ENCODE measurements at places on chromosomes 4 and X. TPM values are rescaled to one million over a fixed set of nuclear protein-coding genes. Genes with fewer than 3 reads are reported as not detected.

DNA sequence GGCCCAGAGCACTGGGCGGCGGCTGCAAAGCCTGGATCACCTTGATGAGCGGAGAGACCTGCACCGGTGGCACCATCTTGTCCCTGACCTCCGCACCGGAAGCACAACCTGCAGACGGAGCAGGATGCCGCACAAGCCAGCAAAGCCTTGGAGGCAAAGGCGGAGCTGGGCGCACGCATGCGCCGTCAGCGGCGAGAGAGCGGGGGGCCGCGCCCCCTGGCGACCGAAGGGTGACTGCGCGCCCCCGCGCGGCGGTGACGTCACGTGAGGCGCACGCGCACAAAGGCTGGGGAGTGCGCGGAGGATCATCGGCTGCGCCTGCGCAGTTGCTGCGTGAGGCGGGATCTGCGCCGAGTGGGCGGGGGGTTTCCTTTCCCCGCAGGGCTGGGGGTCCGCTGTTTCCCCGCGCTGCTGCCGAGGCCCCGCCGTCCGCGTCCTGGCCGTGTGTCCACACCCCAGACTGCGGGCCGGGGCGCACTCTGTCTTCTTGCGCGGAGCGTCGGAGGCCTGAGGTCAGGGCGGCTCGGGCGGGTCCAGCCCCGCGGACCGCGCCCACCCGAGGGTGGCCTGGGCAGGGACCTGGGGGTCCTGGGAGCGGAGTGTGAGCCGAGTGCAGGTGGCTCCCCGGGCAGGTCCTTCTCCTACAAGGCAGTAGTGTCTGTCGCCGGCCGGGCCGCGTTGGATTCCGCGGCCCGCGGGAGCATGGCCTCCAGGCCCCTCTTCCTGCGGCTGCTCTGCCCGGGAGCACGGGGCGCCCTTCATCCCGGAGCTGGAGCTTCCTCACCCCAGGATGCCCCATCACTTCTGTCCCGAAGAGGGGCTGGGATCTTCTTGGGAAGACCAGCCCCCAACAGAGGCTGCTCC is at the start of the genes ATP5ME and MYL5:
Gene ATP5ME (minus strand): TSS at position 105 of the 864 bp plus-strand sequence. CDS start 29 bp downstream, at position 76.
Gene MYL5 (plus strand): TSS at position 371 of the 864 bp plus-strand sequence. CDS start 3,485 bp downstream, outside the sequence.
- DNase-seq: peak; percentile 97

GRCh38 chrX:47166126-47166525 is 21.1 kb downstream of the RBM10 start:
- DNase-seq: no peak

Gene NKX6-1
- total RNA-seq: 0.05 TPM

Gene ENAM
- total RNA-seq: 0.50 TPM

Gene NALF2
- 0.08 TPM for total RNA-seq

DNA sequence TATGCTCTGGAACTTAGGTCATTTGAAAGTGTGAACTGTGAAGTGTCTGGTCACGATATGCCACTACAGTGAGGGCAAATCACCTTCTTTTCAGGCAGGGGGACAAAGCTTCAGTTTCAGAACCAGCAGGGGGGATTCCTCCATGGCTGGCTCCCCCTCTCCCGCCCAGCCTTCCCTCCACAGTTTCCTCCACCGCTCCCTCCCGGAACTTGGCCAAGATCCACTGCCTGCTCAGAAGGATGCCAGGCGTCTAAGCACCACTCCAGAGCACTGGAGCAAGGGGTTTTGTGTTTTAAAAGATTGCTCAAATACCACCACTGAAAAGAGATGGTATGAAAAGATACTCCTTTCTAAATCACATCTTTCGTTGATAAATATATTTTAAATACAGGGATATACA is 126.9 kb downstream of the ELOVL6 start:
- DNase-seq: no peak

Gene HHIP
- 14.0 TPM for total RNA-seq

- no peak for DNase-seq
Observed at GRCh38 chr4:65498606-65499005, 171.7 kb downstream of the EPHA5 start.

- no peak for DNase-seq
Observed at GRCh38 chrX:45900766-45901615, 644.2 kb downstream of the ZNF674 start.

DNA sequence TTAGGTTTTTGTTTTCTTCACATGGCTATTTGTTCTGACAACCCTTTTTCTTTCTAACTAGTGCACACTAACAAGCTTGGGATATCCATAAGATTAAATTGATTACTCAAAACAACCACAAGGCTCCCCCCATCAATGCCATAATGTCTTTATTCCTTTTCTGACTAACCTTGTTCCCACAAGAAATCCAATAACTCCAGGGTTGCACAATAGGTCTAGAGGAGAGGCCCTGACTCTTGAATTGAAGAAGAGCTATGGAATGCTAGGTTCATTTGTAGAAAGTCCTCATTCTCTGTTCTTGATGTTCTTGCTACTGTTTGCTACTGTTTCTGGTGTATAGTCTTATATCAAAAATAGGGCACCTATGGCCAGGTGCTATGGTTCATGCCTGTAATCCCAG is 71.0 kb downstream of the PRRG1 start:
- no peak for DNase-seq

- no peak for DNase-seq
Observed at GRCh38 chrX:103120748-103121147, 27.8 kb upstream of the NXF3 start.

DNA sequence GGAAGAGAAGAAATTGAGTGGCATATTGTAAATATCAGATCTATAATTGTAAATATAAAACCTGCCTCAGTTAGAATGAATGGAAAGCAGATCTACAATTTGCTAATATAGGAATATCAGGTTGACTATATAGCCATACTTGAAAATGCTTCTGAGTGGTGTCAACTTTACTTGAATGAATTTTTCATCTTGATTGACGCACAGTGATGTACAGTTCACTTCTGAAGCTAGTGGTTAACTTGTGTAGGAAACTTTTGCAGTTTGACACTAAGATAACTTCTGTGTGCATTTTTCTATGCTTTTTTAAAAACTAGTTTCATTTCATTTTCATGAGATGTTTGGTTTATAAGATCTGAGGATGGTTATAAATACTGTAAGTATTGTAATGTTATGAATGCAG is 132.6 kb downstream of the TET2 start:
- no peak for DNase-seq

Gene C1GALT1C1
- total RNA-seq: 24.3 TPM

GRCh38 chr4:66949419-66949818 is 595.9 kb downstream of the CENPC start:
- DNase-seq: no peak

DNA sequence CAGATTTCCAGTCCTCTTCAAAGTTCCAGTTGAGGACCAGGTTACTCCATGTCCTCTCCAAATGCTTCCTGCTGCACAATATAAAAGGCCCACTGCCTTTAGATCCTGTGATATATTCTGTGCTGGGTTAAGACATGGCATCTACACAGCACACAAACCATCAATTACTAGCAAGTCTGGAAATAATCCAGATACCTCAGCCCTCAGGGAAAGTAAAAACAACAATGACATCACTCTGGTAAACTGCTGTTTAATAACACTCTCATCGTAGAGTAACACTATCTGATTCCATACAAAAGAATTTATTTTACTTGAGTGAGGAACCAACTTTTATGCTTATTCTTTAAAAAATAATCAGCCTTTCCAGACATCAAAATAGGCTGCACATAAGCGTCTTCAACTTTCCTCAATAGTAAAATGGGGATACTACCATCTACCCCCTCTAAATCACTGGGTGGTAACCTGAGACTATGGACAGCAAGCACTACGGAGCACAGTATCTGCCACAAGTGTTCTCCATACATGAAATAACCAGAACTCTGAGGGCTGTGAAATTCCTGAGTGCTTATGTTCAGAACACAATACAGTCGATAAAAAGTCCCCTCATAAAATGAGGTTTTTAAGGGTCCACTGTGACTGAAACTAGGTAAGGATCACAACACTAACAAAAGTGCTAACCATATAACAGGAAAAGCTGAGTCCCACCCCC is 53.4 kb downstream of the ABCG2 start:
- no peak for DNase-seq

DNA sequence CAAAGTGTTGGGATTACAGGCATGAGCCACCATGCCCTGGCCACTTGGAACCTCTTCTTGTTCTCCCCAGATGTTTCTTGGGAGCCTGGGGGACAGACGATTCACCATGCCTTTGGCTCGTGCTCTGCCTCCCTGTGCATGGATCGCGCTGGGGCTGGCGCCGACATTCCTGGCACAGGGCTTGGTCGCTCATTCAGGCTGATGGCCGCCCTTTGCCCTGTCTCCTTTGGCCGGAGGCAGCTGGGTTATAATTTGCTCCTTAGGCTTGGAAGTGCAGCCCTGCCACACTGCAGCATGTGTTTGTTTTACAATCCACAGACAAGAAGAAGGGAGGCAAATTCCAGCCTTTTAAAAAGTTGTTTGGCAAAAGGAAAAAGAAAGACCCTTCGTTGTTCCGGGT is 115.3 kb downstream of the AASDH start:
- no peak for DNase-seq

DNA sequence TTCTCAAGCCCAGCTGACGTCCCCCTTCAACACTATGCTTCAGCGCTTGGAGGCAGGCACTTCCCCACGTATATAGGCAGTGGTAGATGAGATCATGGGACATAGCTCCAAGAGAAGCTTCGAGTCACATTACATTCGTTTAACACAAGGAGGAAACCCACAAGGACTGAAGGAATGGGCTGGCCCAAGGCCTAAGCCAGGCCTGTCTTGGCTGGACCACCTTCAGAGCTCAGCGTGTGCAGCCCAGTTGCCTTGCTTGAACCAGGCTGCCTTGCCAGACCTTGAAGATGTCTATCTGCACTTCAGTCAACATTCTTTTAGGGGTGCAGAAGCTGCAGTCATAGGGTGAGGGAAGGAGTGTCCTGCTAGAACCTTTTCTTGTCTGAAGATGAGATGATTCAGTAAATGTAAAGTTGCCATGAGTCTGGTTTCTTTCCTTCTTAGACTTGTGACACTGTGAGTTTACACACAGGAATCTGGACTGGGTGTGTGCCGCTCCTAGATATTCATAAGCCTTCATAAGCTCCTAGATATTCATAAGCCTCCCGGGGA is 144.1 kb upstream of the RBPJ start:
- DNase-seq: no peak

DNA sequence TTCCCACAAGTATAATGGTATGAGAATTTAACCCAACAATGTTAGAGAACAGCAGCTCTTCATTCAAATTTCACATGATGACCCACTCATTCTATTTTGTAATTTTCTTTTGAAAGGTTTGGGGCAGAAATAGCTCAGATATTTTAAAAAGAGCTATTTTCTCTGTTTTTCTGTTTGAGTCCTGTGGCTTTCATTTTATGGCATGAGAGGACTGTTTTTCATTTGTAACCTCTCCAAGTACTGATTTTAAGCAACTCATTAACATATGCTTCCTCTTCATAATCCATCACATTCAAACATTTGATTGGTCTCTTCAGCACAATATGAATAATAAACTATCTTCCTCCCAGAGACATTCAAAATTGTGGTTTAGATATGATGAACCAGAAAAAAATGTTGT is 129.0 kb upstream of the TEX13A start:
- DNase-seq: no peak

DNA sequence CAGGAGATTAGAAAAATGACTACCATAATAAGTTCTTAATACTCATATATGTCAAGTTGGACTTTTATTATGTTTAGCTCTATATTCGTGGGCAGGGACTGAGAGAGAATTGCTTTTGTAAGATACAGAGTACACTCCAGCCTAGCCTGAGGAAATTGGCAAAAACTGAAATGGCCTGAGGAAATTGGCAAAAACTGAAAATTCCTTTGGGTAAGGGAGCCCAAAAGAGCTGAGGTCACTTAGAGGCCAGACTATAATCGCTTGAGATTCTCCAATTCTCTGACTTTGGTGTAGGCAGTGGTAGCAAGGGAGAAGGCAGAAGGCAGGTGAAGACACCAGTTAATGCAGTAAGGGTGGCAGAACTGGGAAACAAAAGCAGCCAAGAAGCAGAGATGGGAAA is 124.5 kb upstream of the HCCS start:
- no peak for DNase-seq

Gene BGN
- 30.7 TPM for total RNA-seq

Gene TMEM150C
- total RNA-seq: 8.7 TPM

Gene GPRIN3
- 1.5 TPM for total RNA-seq

- no peak for DNase-seq
Observed at GRCh38 chr4:122855353-122855890, 28.8 kb downstream of the FGF2 start.

- no peak for DNase-seq
Observed at GRCh38 chr4:86091201-86091600, 268.7 kb downstream of the MAPK10 start.

- no peak for DNase-seq
Observed at GRCh38 chr4:112517067-112517634, 1.2 kb upstream of the NEUROG2 start.

DNA sequence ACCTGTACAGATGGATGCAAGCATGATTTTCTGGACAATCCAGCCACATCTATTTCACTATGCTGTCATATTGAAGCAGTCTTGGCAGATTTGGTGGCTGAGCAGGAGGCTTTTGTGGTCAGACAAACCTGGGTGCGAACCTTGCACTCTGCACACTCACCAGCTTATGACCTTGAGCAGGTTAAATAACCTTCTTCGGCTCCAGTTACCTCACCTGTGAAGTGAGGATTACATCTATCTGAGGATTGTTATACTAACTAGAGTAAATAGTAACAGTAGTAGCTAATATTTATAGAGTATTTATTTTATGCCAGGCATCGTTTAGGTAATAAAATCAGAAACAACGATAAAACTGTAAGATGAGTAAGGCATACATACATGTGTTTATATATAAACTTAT is 150.0 kb downstream of the PPP3CA start:
- no peak for DNase-seq

Gene CACNA1F
- not detected for total RNA-seq

DNA sequence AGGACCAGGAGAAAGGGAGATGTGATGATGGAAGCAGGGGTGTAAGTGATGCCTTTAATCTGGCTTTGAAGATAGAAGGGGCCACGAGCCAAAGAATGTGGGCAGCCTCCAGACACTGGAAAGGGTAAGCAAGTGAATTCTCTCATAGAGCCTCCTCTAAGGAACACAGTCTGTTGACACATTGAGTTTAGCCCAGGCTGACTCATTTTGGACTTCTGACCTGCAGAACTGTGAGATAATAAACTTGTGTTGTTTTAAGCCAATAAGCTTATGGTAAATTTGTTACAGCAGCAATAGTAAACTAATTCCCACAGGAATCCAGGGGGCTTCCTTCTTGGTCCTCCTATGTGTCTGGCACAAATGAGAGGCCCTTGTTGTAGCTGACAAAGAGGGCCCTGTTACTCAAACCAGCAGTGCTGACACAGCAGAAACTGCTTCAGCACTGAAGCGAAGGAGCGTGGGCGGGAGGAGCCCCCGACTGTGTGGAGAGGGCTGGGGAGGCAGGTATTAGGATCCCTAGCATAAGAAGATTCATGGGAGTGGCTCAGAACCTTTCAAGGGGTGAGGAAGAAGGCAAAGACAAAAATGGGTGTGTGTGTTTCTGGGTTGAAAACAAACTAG is 268.7 kb downstream of the NR3C2 start:
- DNase-seq: no peak

GRCh38 chrX:10146346-10146745 is 10.4 kb upstream of the CLCN4 start:
- DNase-seq: no peak

Gene TBC1D8B
- 12.1 TPM for total RNA-seq

GRCh38 chr4:83219344-83220331 is 65.0 kb downstream of the COQ2 start:
- no peak for DNase-seq

Measured in liver (tissue), 10 donors.